ENCODE measurements at places on chromosomes 7 and 10. TPM values are rescaled to one million over a fixed set of nuclear protein-coding genes. Genes with fewer than 3 reads are reported as not detected.

GRCh38 chr10:70274643-70275042 lies 9.2 kb downstream of the NPFFR1 start:
- H3K36me3 ChIP-seq, result no peaks in the 10 kb centered on the region
- peak overlapping the region; percentile 98 for H3K27ac ChIP-seq
- no peak for DNase-seq
- H3K27me3 ChIP-seq, result no peaks in the 10 kb centered on the region
- peaks cover 74% of the 10 kb centered on the region for H3K4me1 ChIP-seq

DNA sequence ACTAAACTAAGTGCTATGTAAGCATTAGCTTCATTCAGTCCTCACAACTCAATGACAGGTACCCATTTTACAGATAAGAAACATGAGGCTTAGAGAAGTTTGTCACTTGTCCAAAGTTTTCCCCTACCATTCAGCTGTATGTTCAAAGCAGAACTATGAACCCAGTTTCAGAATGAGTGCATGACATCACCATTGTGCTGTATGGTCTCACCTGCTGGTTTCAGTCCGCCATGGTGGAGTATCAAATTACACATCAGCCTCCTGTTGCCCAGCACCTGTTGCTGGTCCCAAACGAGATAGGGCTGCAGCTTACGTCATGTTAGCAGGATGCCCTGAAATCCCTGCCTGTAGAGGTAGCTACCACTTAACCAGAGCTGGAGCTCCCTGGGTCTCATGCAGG lies 95.0 kb downstream of the DYNC1I1 start:
- H3K27ac ChIP-seq, result no peak overlapping the region
- no peak overlapping the region for H3K4me3 ChIP-seq
- H3K27me3 ChIP-seq, result no peaks in the 10 kb centered on the region
- no peak for DNase-seq
- H3K36me3 ChIP-seq, result no peaks in the 10 kb centered on the region
- no peaks in the 10 kb centered on the region for H3K4me1 ChIP-seq

- no peaks in the 10 kb centered on the region for H3K27me3 ChIP-seq
- H3K4me1 ChIP-seq, result peaks cover 25% of the 10 kb centered on the region
- peak overlapping the region; percentile 82 for H3K27ac ChIP-seq
- DNase-seq, result peak; percentile 79
Observed at GRCh38 chr7:157139111-157139809, 534 bp downstream of the UBE3C start.

Gene RBM20
- total RNA-seq, result not detected

Gene CPN1
- total RNA-seq, result not detected

DNA sequence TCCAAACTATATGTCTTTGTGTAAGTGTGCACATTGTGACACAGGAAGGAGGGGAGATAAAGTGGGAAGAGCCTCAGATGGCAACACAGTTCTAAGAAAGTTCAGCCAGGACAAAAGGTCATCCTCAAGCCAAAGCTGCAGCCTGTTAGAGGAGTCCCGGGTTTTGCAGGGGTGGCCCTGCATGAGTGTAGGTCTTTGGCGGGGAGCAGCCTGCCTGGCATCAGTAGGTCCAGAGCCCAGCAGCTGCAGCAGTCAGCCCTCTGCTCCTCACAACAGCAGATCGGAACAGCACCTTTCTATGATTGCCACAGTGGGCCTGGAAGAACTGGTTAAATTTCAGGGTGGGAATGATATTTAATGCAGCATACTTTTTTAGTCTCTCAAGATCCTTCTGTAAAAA lies 13.5 kb upstream of the VDAC2 start:
- H3K36me3 ChIP-seq, result no peaks in the 10 kb centered on the region
- no peaks in the 10 kb centered on the region for H3K4me1 ChIP-seq
- no peak overlapping the region for H3K4me3 ChIP-seq
- no peak overlapping the region for H3K27ac ChIP-seq
- H3K27me3 ChIP-seq, result no peaks in the 10 kb centered on the region

DNA sequence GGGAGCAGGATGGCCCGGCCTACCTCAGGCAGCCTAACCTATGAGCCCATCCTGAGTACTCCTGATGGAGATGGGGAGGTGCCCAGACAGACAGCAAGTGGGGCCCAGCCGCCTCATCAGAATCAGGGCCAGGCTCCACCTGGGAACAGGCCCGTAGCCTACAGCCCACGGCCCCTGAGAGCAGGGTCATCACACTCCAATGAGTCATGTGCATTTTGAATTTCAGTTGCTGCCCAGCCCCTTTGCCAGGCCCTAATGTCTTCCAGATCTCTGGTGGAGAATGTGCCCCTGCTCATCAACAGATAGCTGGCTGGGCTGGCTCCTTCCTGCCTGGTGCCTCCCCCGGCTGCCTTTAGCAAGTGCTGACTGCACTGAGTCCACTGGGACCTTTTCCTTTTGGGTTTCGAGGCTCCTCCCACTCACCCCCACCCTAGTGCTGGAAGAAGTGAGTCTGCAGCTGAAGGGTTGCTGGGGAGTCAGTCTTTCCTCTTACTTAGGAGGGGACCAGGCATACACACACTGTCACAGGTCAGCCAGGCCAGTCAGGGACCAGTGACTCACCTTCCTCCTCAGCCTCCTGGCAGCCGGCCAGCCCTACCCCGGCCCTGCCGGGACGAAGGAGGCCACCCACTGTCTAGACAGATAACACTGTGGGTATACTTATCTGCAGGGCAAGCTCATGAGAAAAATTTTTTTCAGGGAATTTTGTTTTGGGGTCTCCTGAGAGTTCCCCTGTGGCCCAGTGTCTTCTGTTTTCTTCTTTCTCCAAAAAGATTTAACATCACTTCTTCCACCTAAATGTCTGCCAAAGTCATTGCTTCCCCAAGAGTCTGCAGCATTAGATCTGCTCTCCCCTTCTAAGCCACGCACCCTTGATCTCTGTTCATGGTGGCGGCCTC lies 9.1 kb upstream of the ASIC3 start:
- no peaks in the 10 kb centered on the region for H3K27me3 ChIP-seq
- H3K4me1 ChIP-seq, result no peaks in the 10 kb centered on the region
- no peak overlapping the region for H3K4me3 ChIP-seq
- H3K36me3 ChIP-seq, result no peaks in the 10 kb centered on the region
- DNase-seq, result no peak
- H3K27ac ChIP-seq, result no peak overlapping the region

Gene CALY
- not detected for total RNA-seq

Gene NUP205
- 75.7 TPM for total RNA-seq

- no peak overlapping the region for H3K4me3 ChIP-seq
- DNase-seq, result no peak
- peak overlapping the region; percentile 71 for H3K27ac ChIP-seq
- H3K27me3 ChIP-seq, result no peaks in the 10 kb centered on the region
- H3K4me1 ChIP-seq, result peaks cover 100% of the 10 kb centered on the region
Observed at GRCh38 chr10:124723826-124724225, 20.4 kb downstream of the FAM53B start.

DNA sequence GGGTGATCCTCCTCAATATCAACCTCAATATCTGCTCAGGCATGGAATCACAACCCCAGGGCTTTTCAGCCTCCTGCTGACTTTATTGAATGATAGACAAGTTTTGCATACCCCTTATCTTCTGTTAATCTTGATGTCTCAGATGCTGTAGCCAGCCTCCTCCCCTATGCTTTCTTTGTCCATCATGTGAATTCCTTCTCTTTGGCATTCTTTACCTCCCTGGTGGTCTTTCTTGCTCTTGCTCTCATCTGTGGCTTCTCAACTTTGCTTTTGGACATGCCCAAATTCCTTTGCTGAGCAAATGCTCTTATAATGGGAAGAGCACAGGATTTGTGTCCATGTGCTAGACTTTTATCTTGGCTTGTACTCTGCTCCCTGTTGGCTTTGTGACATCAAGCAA lies 73.4 kb upstream of the FAM13C start:
- H3K4me3 ChIP-seq, result no peak overlapping the region
- H3K27ac ChIP-seq, result no peak overlapping the region
- H3K36me3 ChIP-seq, result no peaks in the 10 kb centered on the region
- DNase-seq, result no peak
- H3K4me1 ChIP-seq, result no peaks in the 10 kb centered on the region

Gene WASL
- 7.1 TPM for total RNA-seq

Gene BTBD16
- total RNA-seq, result not detected

GRCh38 chr7:30087371-30087770 lies 47.4 kb upstream of the MTURN start:
- H3K4me3 ChIP-seq, result no peak overlapping the region
- H3K4me1 ChIP-seq, result peaks cover 23% of the 10 kb centered on the region
- H3K36me3 ChIP-seq, result no peaks in the 10 kb centered on the region
- H3K27me3 ChIP-seq, result no peaks in the 10 kb centered on the region
- no peak overlapping the region for H3K27ac ChIP-seq

DNA sequence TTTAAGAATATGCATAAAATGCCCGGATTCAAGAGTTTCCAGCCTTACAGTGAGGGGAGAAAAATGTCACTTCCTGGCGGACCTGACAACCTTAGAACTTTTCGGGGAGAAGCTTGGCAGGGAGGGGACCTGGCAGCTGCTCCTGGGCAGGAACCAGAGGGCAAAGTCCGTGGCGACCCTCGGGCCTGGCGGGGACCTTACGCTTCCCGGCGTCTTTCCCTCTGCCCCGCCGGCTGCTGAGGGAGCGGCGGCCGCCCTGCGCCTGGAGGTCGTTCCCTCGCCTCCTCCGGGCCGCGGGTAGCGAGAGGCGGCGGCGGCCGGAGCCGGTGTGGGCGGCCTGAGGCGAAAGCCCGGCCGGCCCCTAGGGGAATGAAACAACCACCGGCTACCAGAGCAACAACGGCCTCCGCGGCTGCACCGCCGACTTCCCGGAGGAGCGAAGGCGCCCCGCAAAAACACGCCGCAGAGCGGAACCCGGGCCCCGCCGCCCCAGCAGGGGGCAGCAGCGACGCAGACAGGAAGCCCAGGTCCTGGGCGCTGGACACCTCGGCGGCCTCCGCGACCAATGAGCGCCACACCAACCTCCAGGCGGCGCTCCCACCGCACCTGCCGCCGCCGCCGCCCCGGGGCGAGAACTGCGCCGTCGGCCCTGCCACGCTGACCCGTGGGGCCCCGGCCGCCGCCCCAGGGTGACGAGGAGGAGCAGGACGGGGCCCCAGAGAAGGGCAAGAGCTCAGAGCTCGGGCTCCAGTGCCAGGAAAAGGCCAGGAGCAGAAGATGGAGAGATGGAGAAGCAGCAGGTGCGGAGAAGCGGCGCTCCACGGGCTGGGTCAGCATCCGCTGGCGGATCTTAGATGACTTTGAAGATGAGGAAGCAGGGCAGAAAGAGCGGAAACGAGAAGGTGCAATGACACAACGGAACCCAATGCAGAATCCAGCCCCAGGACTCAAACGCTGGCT lies 10.5 kb upstream of the ACSM6 start:
- H3K27me3 ChIP-seq, result no peaks in the 10 kb centered on the region
- H3K36me3 ChIP-seq, result no peaks in the 10 kb centered on the region
- no peak for DNase-seq
- H3K27ac ChIP-seq, result no peak overlapping the region

Gene ZNF248
- 17.7 TPM for total RNA-seq

Gene SPDYE6
- not detected for total RNA-seq

DNA sequence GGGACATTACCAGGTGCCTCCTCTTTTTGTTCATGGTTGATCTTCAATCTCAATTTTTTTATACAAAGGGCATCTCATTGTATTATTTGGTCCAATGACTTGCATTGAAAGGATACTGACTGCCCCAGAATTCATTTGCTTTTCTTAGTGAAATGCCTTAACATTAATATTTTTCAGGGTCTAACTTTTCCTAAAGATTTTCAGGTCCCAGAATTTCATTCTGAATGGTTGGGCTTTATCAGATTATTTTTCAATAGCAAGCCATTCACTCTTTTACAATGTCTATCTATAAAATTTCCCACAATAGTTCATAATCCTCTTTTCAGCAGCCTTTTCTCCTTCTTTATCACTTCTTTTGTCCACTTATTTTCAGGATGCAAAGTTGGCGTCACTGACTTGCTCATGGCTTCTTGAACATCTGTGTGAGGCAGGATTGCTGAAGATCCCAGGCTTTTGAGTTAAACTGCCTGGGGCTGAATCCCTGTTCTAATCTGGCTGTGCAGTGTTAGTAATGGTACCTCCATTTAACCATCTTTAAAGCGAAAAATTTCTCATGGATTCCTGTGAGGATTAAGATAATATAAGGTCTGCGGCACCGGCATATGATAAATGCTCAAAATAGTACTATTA lies 131.7 kb upstream of the HDAC9 start:
- no peak for DNase-seq
- no peak overlapping the region for H3K27ac ChIP-seq
- no peak overlapping the region for H3K4me3 ChIP-seq
- no peaks in the 10 kb centered on the region for H3K36me3 ChIP-seq
- no peaks in the 10 kb centered on the region for H3K4me1 ChIP-seq

DNA sequence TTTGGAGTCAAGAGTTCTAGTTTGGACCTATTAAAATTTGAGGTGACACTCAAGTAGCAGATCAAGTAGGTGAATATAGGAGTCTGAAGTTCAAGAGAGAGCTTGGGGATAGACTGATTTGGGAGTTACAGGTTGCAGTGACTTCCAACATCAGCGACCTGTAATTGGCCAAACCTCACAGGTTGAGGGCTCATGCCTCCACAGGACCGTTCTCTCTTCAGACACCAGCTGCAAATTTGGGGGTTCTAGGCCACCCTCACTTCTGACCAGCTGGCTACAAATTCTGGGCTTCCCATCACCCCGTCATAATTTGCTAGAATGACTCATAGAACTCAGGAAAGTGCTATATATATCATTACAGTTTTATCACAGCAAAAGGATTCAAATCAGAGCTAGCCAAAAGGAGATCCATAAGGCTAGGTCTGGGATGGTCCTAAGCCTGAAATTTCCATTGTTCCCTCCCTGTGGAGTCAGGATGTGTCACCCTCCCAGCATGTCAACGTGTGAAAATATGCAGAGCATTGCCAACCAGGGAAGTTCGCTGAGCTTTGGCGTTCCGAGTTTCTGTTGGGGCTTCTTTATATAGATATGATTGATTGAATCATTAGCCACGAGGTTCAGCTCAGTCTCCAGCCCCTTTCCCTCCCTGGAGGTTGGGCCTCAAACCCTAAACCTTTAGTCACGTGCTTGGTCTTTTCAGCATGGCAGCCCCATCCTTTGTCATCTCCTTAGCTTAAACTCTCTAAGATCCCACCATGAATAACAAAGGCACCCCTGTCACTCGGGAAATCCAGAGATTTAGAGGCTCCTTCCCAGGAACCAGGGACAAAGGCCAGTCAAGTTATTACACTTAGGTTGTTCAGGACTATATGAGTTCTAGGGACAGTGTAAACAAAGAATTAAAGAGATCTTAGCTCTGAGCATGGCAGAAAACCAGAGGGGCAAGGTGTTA lies 20.7 kb upstream of the ZNF212 start:
- H3K27ac ChIP-seq, result no peak overlapping the region
- no peak for DNase-seq
- H3K36me3 ChIP-seq, result peaks cover 22% of the 10 kb centered on the region
- H3K4me3 ChIP-seq, result no peak overlapping the region
- no peaks in the 10 kb centered on the region for H3K27me3 ChIP-seq
- H3K4me1 ChIP-seq, result no peaks in the 10 kb centered on the region

Gene PIK3CG
- 118 TPM for total RNA-seq

- H3K36me3 ChIP-seq, result no peaks in the 10 kb centered on the region
- peaks cover 18% of the 10 kb centered on the region for H3K4me1 ChIP-seq
- peak; percentile 45 for DNase-seq
- H3K4me3 ChIP-seq, result no peak overlapping the region
Observed at GRCh38 chr7:144474800-144475615, 71.5 kb upstream of the NOBOX start.

Gene PKD2L1
- 0.25 TPM for total RNA-seq

All from Karpas-422 (cell line).